ENCODE measurements at places on chromosomes 11 and 22.

- DNase-seq = no peak
Measured at GRCh38 chr11:70501051-70501901, 102.9 kb downstream of the CTTN start.

DNA sequence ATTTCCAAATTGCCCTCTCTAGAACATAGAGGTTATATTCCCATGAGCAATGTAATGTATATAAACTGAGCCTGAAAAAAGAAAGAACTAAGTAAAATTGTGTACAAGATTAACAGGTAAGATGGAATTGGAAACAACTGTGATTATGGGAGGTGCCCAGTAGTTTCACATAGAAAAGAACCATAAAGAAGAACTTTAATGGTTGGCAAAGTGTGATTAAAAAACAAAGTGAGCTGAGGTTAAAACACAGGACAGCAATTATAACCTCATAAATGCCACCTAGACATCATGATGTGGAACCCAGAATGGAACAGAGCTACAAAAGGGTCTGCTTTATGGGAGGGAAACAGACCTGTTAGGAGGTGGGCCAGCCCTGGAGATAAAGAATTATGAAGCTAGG lies 58.6 kb downstream of the CYB5R2 start:
- DNase-seq = no peak

- DNase-seq = no peak
Measured at GRCh38 chr11:23192256-23192655, 332.0 kb upstream of the CCDC179 start.

GRCh38 chr11:125939081-125939521 lies 6.7 kb upstream of the VSIG10L2 start:
- DNase-seq = no peak

- DNase-seq = no peak
Measured at GRCh38 chr22:45202333-45203149, 38.2 kb downstream of the KIAA0930 start.

DNA sequence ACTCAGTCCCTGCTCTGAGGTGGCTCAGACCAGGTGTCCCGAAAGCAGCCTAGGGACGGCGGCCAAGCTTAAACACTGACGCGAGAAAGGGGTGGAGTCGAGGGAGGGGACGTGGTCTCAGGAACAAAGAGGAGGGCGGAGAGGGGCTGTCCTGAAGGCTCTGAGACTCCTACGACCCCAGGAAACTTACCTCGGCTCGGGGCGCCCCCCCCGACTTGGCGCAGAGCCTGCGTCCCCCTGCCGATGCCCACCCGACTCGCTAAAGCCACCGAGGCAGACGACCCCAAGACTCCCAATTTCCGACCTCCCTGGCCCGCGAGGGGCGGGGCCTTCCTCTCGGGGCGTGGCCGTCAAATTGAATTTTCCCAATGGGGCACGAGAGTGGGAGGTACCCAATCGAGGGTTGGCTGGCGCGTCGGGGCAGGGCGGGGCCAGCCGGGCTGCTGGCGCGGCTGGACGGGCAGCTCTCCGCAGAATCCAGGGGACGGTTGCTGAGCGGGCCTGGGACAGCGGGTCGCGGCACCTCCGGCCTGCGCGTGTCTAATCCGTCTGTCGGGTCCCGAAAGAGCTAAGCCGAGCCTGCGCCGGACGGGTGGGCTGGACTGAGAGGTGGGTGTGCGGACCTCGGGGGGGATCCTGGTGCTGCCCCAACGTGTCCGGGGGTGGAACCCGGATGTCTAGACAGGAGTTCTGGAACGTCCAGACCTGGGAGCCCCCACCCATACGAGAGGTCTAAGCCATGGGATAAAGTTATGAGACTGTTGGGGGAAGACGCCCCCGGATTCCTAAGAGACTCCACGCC lies at the start of gene SMTN:
Gene SMTN, plus strand, starts transcription at position 471 of the 802 bp plus-strand sequence. CDS start 1,941 bp downstream, outside the sequence.
- DNase-seq = peak; percentile 93

- DNase-seq = no peak
Measured at GRCh38 chr22:36965696-36966095, 52.3 kb downstream of the CSF2RB start.

- no peak for DNase-seq
Measured at GRCh38 chr22:40586781-40587180, 49.7 kb downstream of the MRTFA start.

DNA sequence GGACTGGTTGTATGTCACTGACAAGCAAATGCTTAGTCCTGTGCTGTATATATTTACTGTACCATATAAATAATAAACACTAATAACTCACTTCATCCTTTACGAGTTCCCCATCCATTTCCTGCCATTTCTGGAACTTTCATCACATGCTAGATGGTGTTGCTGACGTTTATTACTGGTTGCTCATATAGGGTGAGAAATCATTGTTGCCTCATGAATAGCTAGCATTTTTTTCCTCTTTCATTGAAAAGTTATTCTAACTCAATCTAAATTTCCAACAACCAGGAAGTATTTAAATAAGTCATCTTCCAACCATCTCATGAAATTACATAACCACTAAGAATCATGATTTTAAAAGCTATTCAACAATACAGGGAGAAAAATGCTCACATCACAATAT lies 88.6 kb upstream of the RCN1 start:
- no peak for DNase-seq

- no peak for DNase-seq
Measured at GRCh38 chr11:77024745-77025144, 9.5 kb upstream of the B3GNT6 start.

DNA sequence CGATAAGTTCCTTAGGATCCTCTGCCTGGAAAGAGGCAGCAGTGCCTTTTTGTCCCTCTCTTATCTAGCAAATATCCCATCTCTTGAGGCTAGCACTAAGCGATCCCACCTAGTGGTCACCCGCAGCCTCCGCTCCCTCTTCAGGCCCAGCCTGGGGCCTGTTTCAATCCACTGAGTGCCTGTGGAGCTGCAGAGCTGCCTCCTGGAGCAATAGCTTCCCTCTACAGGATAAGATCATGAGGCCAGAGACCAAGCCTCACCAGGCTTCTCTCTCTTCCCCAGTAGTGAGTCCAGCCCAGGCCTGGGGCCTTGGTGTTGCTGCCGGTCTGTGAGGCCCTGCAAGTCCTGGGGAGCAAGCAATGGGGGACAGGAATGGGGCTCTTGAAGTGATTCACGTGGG lies 65.8 kb downstream of the SLC22A12 start:
- DNase-seq = no peak

- DNase-seq = no peak
Measured at GRCh38 chr22:47168441-47168840, 406.0 kb downstream of the TBC1D22A start.

DNA sequence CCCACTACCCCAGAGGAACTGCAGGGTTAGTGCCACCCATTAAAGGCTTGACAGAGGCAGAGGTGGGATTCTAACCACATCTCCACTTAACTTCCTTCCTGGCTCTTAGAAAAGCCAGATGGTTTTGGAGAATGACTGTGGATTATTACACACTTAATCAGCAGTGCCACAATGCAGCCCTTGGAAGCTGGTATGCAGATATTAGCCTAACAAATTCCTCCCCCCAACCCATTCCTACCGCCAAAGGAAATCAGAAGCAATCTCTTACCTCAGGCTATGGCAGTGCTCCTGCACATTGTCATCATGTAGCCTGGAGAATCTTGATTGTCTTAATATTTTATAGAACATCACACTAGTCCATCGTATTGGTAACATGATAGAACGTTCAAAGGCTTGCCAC lies 23.2 kb upstream of the NRGN start:
- no peak for DNase-seq

DNA sequence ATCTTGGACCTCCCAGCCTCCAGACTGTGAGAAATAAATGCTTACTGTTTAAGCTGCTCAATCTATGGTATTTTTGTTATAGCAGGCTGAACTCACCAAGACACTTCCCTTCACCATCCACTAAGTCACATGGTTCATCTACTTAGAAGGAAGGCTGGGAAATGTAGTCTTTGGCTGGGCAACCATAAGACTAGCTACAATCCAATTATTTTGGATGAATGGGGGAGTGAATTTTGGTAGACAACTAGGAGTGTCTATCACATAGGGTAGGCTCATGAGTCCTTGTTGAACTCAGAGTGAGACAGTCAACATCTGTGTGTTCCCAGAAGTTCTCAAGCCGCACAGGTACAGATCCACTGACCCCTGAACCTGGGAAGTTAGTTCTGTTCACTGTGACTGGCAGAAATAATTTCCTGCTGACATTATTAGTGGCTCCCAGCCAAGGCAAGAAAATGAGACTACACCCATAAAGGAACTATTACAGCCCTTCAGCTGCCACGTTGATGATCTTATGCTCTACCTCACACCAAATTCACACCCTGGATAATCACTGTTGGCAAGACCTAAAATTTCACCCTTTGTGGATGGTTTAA lies 3.1 kb upstream of the SLC35C1 start:
- DNase-seq = no peak

DNA sequence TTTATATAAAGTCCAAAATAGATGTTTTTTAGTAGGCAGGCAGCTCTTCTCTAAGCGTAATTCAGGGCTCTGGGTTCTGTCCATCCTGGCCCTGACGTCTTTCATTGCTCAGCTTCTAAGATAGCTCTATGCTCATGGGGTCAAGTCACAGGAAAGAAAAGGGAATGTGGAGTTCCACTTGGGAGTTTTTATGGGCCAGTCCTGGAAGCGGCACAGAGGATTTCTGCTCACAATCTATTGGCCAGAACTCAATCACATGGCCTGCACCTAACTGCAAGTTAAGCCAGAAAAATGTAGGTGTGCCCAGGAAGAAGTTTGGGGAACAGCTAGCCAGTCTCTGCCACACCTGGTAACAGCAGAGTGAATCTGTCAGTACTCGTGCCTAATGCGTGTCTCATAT lies 7.4 kb upstream of the ZBTB16 start:
- no peak for DNase-seq

GRCh38 chr22:17566776-17567175 lies 3.5 kb downstream of the SLC25A18 start:
- no peak for DNase-seq

GRCh38 chr11:106156290-106156937 lies 79.0 kb downstream of the AASDHPPT start:
- peak; percentile 8 for DNase-seq

DNA sequence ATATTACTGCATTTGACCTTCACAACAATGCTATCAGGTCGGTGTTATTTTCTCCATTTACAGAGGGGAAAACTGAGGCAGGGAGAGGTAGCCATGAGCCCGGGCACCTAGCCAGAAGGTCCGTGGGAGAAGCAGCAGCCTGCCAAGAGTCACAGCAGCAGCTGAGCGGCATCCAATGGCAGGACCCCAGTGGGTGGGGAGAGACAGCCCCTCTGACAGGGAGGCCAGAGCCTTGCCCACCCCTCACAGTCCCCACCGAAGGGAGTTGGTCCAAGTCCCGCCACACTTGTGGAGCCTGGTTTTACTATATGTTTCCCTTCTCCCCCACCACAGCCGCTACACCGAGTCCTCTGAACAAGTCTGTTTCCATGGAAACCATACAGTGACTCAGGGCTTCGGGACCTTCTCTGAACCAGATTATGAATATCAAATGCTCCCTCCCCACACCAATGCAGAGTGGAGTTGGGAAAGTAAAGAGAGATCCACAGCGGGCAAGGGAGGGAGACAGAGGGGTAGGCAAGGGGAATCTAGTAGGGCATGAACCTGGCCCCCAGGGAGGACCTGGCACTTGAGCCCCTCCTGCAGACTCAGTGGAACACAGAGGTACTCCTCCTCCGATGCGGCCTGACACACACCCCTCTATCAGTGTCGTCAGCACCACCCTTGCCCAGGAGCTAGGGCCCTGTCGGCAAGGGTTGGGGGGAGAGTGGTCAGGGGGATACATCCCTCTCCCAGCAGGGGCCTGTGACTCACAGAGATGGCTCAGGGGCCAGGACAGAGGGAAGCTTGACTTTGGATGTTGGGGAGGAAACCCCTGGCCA lies 2.5 kb downstream of the CHST1 start:
- no peak for DNase-seq

GRCh38 chr22:44003405-44004103 lies 20.5 kb upstream of the PARVB start:
- DNase-seq = no peak

DNA sequence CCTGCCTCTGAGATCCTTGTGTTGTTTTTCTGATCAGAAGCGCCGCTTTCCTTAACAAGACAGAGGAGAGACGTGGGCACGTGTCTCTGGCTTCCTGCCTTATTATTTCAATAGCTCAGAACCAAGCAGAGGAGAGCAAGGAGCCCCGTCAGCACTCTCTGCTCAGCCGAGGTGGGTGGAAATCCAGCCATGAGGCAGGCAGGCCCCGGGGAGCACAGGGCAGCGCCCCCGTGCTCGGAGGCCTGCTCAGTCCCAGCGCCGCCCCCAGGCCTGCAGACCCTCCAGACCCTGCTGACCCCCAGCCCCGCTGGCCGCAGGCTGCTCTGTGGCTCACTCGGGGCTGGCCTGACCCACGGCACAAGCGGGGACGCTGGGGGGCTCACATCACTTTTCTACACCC lies 162.8 kb downstream of the BRD1 start:
- no peak for DNase-seq

DNA sequence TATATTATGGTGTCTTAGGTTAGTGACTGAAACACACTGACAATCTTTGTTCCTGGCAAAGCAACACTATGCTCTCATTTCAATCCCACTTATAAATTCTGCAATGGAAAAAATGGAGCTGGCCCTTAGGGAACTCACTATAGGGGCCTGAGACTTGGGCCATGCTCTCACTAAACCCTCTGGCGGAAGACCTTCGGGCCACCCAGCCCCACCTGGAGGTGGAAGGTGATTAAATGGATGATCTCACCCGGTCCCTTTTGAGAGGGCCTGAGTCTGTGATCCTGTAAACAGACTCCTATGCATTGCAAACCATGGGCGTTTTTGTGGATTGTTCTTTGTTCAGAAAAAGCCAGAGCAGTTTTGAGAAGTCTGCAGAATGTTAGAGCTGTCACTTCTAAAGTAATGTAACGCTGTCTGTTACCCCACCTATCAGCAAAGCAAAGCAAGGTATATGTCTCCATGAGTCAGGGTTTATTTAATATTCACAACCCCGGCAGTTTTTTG lies 17.0 kb upstream of the CDON start:
- no peak for DNase-seq

DNA sequence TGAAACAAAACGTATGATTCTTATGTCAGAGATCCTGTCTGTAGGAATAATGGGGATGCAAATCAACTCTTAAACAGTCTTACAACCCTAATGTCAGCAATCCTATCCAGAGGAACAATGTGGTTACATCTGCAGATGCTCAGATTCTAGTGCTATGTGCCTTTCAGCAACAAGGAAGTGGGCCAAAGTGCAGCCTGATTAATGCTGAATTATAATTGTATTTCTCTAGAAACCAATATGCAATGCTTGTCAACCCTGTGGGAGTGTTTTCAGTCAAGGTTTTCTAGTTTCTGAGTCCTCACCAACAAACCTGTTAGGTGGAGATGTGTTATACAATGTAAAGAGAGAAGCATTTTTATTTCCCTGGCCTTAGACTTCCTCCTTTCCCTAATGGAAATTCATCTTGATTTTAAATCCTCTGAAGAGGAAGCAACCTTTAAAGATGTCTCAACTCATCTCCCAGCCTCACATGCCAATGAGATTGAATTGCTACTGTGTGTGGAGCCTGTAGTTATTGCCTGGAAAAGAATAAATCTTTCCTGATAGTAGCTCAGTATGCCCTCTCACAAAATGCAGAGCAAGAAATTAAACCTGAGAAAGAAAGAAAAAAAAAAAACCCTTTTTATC lies 26.2 kb upstream of the TMEM123 start:
- no peak for DNase-seq

All from CD4-positive, alpha-beta T cell (primary cell).